ENCODE measurements at places on chromosomes 3 and 15.
A peak's percentile ranks its signal among the peaks of the same experiment; 100 is the strongest.

GRCh38 chr3:37054370-37054769 lies 61.1 kb downstream of the MLH1 start:
- no peak for DNase-seq

DNA sequence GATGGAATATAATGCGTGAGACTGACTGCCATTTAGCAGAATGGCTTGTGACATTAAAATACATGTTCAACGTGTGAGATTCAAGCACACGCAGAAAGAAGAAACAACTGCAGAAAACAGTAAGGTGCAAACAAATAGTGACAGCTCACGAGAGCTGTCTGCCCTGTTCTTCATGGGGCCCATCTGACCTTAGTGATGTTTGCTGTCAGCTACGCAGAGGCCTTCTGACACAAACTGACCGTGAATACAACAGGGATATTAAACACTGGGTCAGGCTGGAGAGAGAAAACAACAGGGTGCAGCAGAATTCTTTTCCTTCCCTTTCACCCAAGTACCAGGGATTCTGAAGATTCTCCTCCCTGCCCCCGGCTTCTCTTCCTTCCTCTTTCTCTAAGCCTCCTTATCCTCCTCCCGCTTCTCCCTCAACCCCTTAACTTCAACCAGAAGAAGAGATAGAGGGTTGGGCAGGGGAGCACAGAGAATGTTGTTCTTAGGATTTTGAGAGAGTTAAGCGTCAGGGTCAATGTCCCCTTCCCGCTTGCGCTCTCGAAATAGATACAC lies 2.1 kb downstream of the TNFAIP8L3 start:
- DNase-seq, result no peak

DNA sequence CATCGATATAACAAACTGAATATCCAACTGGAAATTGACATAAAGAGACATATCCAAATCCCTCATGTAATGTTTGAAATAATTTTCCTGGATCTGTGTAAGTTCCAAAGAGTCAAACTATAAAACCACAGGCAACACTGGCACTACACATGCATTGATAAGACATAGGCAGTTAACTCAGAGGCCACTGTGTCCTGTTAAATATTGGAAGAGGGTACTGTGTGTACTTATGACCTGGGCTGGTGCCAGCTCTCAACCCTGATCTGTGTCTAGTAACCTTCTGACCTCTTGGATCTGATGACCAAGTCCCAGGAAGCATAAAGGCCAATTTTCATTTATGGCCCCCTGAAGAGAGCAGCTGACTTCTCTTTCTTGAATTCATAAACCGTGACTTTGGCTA lies 4.5 kb downstream of the NR1I2 start:
- DNase-seq, result no peak

DNA sequence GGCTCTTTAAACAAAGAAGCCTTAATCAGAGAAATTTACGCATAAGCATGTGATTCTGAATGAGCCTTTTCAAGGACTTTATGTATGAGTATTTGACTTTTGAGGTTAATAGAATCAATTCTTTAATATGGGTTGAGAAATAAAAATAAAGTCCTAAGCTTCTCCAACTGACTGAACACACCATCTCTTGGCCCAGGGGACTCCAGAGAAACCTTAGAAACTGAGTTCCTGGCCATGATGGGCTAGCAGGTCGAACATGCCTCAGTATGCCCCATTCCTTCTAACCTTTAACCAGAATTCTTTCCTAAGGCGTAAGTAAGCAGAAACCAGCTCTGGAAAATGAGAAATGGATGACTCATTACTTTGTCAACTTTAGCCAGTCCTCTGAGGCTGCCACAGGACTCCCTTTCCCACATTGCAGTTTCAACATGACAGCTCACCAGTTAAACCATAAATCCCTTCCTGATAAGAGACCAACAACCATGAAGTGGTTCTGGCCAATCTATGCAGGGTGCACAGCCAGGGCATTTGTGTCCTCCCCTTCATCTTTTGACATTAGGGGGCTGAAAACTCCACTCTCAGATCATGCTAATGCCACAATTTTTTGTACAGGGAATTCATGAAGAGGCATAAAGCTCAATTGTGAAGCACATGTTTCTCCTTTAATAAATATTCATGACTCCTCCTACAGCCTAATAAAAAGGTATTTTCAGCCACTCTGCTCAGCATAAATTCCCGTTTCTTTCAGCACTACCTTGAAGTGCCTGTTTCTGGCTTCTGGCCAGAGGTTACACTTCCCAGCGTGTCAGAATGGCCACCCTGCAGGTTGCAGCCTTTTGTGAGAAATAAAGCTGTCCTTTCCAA lies 33.3 kb downstream of the TM4SF18 start:
- DNase-seq, result no peak

DNA sequence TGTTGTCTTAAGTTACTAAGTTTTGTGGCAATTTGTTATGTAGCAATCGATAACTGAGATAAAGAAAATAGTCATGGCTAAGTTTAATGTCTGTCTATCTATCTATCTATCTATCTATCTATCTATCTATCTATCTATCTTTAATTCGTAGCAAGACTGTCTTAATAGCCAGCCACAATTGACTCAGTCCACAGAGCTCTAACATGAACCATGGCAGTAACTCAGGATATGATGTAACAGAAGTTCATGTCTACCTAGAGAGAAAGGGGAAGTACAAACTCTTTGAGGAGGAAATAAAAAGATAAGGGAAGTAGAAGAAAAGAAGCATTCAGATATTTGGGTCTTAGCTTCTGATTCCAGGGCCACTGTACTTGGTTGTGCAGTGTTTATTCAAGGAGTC lies 61.5 kb upstream of the FNDC3B start:
- DNase-seq, result no peak

- DNase-seq, result peak; percentile 39
These were observed 33.2 kb downstream of the HDAC11 start for GRCh38 chr3:13513051-13513912.

- DNase-seq, result no peak
These were observed 197.1 kb downstream of the EPHB1 start for GRCh38 chr3:134992180-134992579.

- DNase-seq, result no peak
These were observed 9.1 kb upstream of the PARP14 start for GRCh38 chr3:122671553-122671952.

DNA sequence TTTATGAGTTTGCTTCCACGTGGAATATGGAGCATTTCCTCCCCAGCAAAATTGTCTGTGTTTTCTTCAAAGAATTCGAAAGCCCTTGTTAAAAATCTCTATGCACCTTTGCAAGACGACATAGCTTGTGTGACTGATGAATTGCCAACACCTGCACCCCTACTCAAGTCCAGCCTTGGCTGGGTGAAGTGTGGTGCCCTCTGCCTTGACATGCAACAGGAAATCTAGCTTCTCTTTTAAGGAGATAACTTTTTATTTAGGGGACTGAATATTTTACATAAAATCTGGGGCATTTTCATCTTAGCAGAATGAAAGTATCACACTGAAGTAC lies 647 bp downstream of the HMG20A start:
- no peak for DNase-seq
